ENCODE measurements at places on chromosomes 6 and 20.

DNA sequence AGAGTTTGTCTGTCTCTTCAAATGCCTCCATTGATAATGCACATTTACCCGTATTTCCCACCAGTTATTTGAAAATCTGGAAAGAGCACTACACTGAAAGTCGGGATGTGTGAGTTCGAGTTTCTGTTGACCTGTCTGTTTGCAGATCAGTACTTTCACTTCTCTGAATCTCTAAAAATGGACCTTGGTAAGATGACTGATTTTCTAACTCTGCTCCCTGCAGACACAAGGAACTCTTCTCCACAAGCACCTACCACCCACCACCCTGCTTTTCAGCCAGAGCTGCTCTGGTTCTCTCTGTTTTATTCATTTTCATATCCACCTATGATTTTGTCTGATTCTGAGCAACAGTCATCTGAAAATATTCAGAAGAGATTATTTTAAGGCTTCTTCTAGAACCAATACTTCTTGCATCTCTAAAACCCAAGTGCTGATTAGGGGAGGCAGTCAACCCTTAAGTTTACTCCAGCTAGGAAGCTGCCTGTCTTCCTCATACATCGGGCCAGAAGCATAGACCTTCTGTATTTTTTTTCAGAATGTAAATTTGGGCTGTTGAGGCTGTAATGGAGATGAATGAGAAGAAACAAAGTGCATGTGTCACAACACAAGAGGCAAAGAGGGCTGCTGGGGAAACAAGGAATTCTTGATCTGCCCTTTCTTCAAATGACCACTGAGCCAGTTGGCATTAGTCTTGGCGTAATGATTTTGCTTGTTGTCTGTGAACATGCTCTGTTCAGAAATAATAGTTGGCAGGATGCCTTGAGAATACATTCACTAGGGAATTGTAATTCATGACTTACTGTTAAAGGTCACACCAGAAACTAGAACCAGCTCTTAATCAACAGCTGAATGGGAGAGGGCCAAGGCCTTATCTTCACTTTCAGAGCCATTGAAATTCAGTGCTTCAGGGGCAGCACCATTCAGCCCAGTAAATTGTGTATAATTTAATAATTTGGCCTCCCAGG, 85.4 kb upstream of the MYLIP start:
- DNase-seq, result peak; percentile 4

- no peak for DNase-seq
Measured at GRCh38 chr6:23246896-23247295, 677.5 kb downstream of the HDGFL1 start.

DNA sequence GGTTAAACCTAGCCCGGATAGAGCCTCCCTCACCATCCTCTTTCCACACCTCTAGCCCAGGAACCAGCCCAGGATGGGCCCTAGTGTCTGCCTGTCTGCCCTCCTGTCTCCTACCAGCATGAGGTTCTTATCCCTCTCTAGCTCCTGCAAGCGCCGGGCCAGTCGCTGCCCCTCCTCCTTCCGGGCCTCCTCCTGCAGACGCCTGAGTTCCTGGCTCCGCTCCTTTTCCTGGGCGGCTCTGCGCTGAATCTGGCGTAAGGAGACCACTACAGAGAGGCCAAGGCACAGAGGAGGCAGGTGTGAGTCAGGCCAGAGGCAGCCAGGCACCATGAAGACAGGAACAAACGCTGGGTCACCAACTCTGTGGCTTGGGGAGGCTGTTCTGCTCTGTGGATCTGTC, 4.3 kb upstream of the PSORS1C2 start:
- no peak for DNase-seq

GRCh38 chr6:54053881-54054391, 57.3 kb upstream of the MLIP start:
- peak; percentile 61 for DNase-seq

- no peak for DNase-seq
Measured at GRCh38 chr6:139240161-139241010, 51.4 kb downstream of the TXLNB start.

DNA sequence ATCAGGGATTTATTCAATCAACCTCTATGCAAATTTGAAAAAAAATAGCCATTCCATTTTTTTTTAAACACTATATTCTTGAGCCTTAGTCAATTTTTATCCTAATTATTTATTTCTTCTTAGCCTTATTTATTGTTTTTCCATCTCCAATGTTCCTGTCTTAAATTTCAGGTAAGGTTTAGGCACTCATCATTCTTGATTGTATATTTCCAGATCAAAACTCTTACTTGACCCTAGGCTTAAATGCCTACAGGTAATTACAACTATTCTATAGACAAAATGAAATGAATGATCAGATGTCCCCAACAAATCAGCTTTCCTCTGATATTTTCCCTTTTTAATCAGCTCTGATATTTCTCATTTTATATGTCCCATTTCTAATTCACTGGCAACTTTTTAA, 402.6 kb upstream of the EPHA7 start:
- no peak for DNase-seq

- DNase-seq, result no peak
Measured at GRCh38 chr6:154479771-154480639, 30.5 kb downstream of the CNKSR3 start.

DNA sequence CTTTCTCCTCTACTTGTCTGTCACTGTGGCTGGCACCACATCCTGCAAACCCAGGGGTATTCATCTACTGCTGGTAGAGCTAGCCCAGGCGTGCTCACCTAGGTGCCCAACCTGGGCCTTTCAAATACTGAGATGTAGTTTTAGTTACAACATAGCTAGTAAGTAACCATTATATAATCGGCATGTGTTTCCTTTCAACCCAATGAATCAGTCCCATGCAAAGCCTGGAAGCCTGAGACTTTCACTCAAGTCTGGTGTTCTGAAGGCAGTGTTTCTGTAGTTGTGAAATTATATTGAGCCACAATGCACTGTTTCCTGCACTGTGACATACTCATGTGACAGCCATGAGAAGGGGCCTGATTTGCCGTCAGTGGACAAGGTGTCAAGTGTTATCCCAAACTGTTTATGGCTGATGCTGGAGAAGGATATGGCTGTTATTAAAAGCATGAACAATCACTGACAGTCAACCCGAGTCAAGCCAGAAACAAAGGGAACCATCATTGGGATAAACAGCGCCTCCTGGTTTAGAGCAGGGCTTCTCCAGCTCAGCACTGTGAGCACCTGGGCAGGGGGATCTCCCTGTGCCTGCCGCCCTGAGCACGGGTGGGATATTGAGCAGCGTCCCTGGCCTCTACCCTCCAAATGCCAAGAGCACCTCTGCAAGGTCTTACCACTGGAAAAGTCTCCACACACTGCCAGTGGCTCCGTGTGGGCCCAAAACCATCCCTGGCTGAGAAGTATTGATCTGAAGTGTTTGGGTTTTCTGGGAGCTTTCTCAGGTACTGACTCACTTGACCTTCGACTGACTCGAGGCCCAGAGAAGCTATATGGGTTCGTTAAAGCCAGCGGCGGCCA, 1.6 kb downstream of the PSMA7 start:
- DNase-seq, result peak; percentile 54

DNA sequence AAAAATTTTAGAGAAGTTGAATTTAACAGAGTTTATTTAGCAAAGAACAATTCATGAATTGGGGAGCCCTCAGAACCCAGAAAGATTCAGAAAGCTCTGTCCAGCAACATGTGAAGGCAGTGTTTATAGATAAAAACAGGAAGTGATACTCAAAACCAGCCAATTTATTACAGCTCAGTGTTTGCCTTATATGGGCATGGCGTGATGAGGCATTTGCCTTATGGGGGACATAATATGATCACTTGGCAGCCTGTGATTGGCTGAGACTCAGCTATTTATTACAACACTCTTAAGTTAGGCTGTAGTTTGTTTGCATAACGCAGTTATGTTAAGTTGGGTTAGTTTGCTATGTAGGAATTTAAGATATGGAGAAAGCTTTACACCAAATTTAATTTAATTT, 11.5 kb downstream of the HLA-DPA1 start:
- DNase-seq, result no peak

- no peak for DNase-seq
Measured at GRCh38 chr6:144317736-144318135, 32.6 kb downstream of the UTRN start.

DNA sequence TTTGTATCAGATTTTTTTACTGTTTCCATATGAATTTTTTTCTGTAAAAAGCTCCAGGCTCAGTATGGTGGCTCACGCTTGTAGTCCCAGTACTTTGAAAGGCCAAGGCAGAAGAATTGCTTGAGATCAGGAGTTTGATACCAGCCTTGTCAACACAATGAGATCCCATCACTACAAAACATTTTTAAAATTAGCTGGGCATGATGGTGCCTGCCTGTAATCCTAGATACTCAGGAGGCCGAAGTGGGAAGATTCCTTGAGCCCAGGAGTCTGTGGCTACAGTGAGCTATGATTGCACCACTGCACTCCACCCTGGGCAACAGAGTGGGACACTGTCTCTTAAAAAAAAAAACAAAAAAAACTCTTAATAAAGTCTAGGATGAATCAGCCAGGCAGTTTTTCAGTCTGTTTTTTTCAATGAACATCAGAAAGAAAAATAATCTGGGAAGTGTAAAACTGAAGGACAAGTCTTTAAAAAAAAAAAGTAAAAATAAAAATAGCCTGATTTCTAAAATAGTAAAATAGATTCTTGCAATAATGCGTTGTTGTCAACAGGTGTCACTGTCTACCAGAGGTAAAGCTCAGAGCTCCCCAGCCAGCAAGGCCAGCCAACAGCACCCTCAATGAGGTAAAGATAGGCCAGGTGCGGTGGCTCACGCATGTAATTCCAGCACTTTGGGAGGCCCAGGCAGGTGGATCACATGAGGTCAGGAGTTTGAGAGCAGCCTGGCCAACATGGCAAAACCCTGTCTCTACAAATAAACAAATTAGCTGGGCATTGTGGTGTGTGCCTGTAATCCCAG, 9.3 kb upstream of the ATG5 start:
- DNase-seq, result peak; percentile 59

DNA sequence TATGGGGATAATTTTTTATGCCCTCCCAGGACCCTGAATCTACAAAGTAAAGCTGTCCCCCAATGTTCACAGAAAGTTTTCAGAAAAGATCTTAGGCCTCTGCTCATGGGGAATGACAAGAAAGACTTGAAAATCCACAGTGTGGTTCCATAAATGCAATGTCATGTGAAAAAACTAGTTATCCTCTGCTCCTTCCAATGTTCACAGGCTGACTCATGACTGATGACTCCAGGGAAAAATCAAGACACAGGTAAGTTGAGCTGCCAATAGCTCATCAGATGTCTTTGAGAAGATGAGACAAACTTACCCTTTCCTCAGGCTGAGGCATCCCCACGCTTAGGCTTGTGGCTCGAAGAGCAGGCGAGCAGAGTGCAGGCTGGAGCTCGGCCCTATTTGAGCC, 14.8 kb upstream of the BCLAF1 start:
- DNase-seq, result no peak

- no peak for DNase-seq
Measured at GRCh38 chr6:139801571-139802321, 427.3 kb upstream of the CITED2 start.

DNA sequence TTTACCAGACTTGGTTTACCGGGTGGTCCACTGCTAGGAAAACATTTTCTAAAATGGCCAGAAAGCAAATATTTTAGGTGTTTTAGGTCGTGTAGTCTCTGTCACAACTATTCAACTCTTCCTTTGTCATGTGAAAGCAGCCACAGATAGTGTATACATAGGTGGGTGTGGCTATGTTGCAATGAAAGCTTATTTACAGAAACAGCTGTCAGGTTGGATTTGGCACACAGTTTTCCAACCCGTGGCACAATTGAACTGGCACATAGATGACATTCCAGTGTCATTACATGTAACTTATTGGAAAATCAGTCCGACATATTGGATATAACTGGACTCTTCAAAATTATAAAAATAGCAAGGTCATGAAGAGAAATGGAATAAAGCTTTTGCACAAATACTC, 68.9 kb upstream of the KCNQ5 start:
- DNase-seq, result no peak

- DNase-seq, result no peak
Measured at GRCh38 chr6:21971541-21971940, 325.3 kb downstream of the PRL start.

GRCh38 chr6:104957301-104958177, 632 bp downstream of the LIN28B start:
- DNase-seq, result no peak

GRCh38 chr6:136763716-136764516, 28.4 kb downstream of the MAP3K5 start:
- no peak for DNase-seq

DNA sequence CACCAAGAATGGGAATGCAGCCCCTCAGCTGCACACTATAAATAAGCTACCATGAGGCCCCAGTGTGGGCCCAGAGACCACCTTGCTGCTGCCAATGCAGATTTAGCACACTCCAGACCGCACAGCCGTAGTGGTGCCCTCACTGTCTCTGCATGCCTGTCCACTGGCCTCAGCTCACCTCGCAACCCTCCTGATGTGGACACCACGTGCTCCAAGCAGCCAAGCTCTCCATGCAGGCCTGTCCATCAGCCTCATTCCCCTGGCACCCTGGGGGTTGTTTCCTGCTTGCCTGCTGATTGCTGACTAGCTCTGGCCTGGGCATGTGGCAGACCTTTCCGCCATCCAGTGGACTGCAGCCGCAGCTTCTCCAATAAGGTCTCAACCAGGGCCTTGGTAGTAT, 36.2 kb downstream of the ZBTB9 start:
- DNase-seq, result no peak

DNA sequence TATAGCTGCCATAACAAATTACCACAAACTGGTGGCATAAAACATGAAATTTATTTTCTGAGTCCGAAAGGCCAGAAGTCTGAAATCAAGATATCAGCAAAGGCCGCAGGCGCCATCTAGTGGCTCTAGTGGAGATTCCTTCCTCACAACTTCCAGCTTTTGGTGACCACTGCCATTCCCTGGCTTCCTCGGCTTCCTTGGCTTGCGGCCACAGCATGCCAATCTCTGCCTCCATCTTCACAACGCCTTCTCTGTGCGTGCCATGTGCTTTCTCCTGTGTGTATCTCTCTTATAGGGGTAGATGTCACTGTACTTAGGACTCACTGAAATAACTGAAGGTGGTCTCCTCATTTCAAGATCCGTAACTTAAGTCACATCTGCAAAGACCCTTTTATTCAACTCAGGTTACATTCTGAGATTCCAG, 5.4 kb upstream of the PLAGL1 start:
- DNase-seq, result peak; percentile 88

GRCh38 chr6:1388630-1389368, 577 bp upstream of the FOXF2 start:
- DNase-seq, result no peak

DNA sequence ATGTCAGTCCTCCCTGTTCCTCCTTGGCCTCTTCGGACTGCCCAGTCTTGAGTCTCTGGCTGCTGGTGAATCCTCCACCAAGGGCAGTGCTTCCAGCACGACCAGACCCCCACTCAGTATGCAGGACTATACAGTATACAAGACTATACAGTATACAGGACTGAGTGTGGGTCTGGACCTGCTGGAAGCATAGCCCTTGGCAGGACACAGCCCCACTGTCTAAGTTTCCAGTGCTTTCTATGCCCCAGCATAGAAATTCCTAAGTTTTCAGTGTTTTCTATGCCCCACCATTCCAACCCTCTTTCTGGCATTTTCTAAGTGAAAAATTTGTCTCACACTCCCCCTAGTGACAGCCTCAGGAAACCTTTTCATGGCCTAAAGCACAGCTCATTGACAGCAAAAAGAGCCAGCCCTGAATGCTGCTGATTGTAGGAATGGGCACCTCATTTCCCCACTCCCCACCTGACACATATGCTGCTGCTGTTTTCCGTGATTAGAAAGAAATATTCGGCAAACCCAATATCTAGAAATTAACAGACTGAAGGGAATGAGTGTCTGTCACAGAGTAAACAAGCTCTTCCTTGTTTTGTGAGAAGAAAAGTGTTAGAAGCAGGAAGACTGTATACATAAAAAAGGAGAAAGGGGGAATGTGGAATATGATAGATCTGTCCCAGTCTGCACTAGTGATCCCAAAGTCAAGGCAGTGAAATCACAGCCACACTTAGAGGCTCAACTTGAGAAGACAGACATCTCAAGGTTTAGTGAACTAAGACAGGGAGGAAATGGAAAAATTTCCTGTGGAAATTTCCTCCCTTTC, 206.9 kb downstream of the IBTK start:
- DNase-seq, result peak; percentile 67
